Muscle of leg (tissue), 16 donors: ENCODE measurements at places on chromosomes 4 and X. TPM values are rescaled to one million over a fixed set of nuclear protein-coding genes. Genes with fewer than 3 reads are reported as not detected.

DNA sequence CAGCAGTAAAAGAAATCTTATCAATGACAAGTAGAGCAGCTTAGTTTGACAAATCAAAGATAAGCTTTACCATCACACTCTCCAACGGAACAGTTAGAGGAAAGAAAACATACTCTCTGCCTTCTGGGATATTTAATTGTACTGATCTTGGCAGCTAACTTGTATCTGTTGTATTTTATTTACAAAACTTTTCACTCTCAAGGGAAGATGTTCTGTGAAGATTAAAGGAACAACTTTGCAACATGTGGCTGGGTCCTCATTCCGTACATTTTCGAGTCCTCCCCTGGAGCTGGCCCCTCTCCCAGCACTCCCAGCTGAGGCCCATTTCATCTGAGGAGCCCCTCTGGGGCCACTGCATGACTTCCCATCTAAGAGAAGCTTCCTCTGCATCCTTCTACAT, 74.4 kb downstream of the RPS3A start:
- peak; percentile 89 for DNase-seq

DNA sequence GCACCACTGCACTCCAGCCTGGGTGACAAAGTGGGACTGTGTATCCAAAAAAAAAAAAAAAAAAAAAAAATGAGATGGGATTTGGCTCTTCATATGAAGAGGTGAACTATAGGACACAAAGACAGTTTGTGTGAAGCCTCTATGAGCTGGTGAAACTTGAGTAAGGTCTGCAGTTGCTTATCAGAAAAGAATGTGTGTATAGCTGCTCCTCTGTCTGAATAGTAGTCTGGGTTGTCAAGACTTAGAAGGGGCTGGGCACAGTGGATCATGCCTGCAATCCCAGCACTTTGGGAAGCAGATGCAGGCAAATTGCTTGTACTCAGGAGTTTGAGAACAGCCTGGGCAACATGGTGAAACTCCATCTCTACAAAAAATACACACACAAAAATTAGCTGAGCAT, 82.8 kb downstream of the ARSF start:
- no peak for DNase-seq

DNA sequence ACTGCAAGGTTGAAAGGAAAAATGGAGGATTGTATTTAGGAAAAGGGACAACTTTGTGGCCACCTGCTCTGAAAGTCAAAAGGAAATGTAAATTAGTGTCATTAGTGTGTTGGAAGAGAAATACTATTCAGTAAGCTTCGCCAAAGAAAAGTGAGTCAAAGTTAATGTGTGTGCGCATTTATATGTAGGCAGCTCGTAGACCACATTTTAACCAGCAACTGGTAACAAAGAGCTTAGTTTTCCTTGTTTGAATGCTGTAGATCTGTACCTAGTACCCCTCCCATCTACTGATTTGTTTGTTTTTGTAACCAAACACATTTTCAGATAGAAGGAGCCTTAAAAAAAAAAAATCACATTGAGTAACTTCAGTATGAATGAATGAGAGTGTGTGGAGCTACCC, 69.3 kb downstream of the GPAT3 start:
- no peak for DNase-seq

DNA sequence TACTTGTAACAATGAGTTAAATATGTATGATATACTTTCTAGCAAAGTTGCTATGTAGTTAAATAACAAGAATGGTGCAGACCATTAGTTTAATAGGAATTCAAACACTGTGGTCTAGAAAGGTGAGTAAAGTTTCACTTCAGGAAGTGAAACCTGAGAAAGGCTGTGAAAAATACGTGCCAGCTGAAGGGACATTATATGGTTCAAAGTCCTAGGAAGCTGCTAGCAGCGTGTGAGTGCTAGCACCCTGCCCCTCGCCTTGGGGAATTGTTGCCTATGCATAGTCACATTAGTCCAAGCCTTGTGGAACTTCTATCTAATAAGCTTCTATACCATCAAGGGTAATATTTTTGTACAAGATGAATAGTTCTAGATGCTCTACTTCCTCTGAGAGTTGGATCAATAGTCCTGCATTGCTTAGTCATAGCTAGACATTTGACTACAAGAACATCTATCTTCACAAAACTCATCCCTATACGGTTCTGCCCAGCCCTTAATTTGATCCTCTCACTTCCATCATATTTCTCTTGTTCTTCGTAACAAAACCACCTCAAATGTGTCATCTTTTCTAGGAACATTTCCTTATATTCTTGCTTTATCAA, 45.8 kb upstream of the ARSJ start:
- DNase-seq: no peak

DNA sequence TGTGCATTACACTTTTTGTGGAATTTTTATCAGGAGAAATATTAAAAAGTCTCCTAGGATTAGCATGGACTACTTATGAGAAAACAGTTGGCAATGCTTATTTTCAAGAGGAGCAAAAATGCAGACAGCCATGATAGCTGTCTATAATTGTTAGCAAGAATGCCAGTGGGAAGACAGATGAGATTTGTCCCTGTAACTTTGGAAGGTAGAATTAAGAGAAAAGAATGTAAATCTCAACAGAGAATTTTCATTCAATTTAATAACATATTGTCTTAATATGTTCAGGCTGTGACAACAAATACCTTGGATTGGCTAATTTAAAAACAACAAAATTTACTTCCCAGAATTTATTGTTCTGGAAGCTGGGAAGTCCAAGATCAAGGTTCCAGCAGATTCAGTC, 349.2 kb downstream of the IQCM start:
- peak; percentile 53 for DNase-seq

GRCh38 chrX:82721891-82722290, 786.2 kb upstream of the POU3F4 start:
- DNase-seq: no peak

- no peak for DNase-seq
Observed at GRCh38 chrX:136752346-136752745, 28.4 kb downstream of the ARHGEF6 start.

DNA sequence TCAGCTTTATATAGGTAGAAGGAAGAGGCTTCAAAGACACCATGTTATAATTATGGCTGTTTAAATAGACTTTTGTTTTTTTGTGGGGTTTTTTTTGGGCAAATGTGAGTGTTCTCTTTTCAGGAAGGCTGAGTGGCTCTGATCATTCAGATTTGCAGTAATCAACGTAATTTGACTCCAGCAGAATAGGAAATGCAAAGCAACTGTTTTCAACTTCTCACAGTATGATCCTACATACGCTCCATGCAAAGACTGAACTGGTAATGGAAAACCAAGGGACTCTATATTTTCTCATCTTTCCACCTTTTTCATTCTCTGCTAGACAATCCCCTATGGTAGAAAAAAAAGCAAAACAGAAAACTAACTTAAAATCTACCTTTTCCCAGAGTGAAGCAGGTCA, 10.8 kb downstream of the ADH1B start:
- no peak for DNase-seq

- DNase-seq: no peak
Observed at GRCh38 chr4:99826016-99826415, 9.4 kb downstream of the DAPP1 start.

MAGEC2 gene
- not detected for polyA plus RNA-seq

MAD2L1 gene
- polyA plus RNA-seq: 20.6 TPM

NXT2 gene
- 8.2 TPM for polyA plus RNA-seq

CTSO gene
- 26.7 TPM for polyA plus RNA-seq

CT45A3 gene
- polyA plus RNA-seq: not detected

PNCK gene
- 3.7 TPM for polyA plus RNA-seq
